ENCODE measurements at places on chromosomes 6 and 20.

GRCh38 chr20:64083804-64084684 lies at the start of gene LKAAEAR1:
Gene LKAAEAR1, minus strand, starts transcription at chr20:64084398. Its CDS starts 179 bp downstream, at chr20:64084219.
- no peak for DNase-seq

DNA sequence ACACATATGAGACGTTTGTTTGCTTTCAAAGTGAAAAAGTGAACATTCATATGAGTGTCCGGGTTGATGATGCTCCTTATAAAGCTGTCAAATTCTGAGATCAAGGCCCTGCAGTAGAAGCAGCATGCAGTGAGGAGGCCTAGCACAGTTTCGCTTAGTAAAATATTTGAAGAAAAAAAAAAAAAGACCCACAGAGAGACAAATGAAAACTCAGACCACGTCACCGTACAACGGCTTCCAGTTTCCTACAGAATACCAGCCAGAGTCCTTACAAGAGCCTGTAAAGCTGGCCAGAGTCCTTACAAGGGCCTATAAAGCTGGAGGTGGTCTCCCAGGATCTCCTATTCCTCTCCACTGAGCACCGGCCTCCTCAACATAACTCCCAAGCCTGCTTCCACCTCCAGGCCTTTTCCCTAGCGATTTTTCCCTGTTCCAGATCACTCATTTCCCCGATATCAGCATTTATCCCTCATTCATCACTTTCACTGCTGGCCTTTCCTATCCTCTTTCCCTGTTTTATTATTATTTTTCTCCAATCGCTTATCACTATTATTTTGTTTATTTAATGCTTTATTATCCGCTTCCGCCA lies 1.5 kb upstream of the HMGN4 start:
- DNase-seq, result peak; percentile 10

GRCh38 chr20:17614176-17614811 lies 44.4 kb downstream of the DSTN start:
- DNase-seq, result no peak

DNA sequence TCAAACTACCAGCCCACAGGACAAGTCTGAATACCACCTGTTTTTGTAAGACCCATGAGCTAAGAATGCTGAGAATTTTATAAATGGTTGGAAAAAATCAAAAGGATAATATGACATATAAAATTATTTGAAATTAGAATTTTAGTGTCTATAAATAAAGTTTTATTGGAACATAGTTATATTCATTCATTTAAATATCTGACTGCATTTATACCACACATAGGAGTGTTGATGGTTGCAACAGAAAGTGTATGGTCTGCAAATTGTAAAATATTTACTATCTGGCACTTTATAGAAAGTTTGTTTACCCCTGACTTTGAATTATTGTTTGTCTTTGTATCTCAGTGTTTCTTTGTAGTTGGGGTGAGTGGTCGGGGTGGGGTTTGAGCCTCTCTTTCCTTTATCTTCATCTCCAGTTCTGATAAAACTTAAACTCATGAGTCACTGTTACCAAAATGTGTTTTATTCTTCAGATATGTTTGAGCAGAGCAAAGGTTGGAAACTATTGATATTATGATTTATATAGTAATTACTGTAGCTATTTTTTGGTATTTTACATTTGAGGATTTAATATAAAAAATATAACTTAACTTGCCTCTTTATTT lies 55.5 kb downstream of the CD2AP start:
- no peak for DNase-seq

GRCh38 chr6:39348740-39349139 lies 26.2 kb upstream of the KCNK16 start:
- DNase-seq, result no peak

DNA sequence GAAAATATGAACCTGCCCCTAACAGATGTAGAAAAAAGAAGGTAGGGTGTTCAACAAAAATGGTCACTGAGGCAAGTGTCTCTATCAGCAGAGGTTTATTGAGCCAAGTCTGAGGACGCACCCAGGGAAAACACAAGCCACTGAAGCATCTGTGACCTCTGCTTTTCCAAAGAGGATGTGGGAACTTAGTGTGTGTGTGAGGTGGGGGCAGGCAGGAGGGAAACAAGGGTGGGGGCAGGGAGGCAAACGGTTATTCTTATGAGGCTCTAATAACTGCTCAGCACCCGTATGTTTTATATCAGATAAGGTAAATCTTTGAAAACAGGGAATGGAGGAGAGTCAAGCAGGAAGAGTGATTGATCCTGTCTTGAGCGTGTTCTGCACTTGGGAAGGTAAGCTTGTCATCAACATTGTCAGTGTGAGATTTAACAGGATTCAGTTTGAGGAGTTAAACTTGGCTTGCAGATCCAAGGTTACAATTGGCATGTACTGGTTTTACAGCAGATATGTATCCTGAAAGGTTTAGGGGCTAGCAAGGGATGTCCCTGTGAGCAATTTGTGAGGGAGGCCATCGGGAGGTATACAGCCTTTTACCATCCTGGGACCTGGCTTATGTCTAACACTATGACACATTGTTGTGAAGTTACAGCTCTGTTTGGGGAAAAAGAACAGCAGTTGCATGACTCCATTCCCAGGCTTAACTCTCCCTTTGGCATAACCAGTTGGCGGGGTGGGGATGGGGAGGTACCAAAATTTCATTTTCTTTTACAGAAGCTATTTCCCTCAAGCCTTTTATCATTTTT lies 33.7 kb downstream of the NINL start:
- no peak for DNase-seq

DNA sequence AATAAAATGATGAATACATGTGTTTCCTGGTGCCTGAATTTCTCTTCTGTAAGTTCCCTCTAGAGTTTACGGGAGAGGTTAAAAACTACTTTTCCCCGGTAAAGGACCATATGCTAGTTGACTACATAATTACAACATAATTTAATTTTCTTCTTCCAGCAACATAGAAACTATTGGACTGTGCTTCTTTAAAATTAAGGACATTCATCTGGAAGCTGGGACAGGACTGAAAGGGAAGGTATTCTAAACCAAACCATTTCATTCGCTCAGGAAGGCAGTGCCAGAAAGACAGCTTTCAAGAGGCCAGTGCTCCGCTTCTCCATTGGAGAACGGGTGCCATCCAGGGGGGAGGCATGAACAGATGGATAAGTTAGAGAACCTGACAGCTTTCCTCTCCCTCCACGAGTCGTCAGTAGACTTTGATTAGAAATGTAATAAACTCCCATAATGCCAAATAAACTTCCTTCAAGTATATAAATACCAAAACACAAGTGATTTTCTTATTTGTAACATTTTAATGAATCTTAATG lies 458.0 kb upstream of the SOX4 start:
- DNase-seq, result no peak

DNA sequence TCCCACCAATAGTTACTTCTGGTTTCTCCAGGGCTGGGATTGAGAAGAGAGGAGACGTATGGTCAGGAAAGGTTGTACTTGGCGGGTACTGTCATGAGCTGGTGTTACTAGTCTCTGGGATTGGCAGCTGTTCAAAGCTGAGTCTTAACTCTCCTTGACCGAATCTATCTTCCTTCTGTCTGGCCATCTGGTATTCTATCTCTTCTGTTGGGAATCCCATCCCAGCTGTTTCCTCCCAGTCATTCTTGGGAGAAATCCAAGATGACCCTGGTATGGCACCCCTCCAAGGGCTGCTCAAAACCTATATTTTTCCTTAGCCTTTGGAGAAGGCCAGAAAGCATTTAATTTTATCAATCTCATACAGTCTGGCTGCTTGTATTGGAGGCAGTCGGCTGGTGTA lies 287.0 kb upstream of the CHD6 start:
- no peak for DNase-seq

DNA sequence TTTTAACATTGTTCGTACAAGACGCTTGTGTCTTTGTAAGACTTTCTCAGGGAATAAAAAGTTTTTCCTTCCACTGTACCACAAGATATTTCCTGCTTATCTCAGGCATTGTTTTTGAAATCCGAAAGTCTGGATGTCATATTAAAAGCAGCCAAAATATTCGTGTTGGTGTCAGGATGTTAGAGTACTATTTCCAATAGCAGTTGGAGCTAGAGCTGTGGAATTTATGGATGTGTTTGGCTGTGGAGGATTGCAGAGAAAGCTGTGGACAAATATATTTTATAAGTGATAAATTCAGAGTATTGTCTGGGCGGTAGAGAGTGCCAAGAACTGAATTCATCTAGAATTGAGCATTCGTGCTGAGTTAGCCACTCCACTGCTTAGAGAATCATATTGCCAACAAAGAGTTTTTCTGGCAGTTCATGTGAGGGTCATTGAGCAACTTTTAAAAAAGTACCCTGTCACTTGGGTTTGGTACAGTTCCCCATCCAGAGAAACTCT lies 57.7 kb downstream of the ZDHHC14 start:
- DNase-seq, result no peak

DNA sequence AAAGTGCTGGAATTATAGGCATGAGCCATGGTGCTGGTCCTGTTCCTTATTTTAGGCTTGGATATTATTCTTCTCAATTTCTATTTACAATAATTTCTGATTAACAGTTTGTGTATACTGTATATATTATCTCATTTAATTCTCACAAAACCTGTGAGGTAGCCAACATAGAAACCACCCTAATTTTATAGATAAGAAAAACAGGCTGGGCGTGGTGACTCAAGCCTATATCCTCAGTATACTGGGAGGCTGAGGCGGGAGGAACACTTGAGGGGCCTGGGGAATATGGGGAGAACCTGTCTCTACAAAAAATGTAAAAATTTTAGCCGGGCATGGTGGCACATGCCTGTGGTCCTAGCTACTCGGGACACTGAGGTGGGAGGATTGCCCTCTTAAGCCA lies 3.8 kb upstream of the AFG1L start:
- no peak for DNase-seq

GRCh38 chr20:25544734-25545133 lies 40.6 kb downstream of the NINL start:
- no peak for DNase-seq

GRCh38 chr20:46774236-46774635 lies 64.8 kb downstream of the SLC2A10 start:
- DNase-seq, result no peak

DNA sequence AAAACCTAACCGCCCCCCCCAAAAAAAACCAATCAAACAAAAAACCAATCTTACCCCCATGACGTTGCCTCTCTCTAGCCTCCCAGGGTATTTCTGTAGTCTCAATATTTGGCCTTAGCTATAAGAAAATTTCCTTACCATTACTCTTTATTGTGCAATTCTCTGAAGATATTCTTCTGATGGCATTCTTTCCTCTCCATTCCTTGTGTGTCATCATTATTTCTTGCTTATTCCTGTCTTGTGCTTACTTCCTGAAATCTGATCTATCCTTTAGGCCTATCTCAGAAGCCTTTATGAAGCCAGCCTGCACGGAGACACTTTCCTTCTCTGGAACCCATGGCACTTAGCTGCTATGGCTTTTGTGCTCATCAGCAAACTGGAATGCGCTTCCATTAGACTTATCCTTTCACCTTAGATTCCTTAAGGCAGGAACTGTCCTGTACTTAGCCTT lies 65.9 kb upstream of the DDR1 start:
- DNase-seq, result no peak

GRCh38 chr20:37976887-37977286 lies 56.4 kb downstream of the TTI1 start:
- DNase-seq, result no peak

Data from nucleus accumbens (tissue), 56 donors.